ENCODE measurements at places on chromosomes 1 and 21.
A peak's percentile ranks its signal among the peaks of the same experiment; 100 is the strongest.

GRCh38 chr1:91791691-91792488, 94.1 kb downstream of the TGFBR3 start:
- no peak for DNase-seq

DNA sequence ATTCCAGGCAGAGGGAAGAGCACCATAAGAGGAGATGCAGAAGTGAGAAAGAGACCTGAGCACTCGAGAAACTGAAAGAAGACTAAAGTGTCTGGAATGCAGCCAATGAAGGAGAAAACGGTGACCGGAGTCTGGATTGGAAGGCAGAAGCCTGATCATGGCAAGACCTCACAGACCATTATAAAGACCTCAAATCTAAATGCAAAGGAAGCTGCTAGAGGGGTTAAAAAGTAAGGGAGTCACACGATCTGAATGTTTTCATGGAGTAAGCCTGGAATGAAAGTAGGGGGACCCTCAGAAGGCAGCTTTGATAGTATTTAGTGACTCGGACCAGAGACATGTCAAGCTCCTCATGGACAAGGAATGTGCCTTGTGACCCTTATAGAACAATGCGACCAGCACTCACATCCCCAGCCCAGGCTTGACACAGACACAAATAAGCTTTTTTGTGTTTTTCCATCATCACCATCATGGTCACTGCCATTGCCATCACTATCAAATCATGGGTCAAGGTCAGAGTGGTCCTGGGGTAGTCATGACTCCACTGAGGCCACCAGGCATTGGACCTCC, 183.6 kb downstream of the SEC16B start:
- no peak for DNase-seq

- no peak for DNase-seq
Measured at GRCh38 chr1:245411245-245412036, 256.7 kb downstream of the KIF26B start.

DNA sequence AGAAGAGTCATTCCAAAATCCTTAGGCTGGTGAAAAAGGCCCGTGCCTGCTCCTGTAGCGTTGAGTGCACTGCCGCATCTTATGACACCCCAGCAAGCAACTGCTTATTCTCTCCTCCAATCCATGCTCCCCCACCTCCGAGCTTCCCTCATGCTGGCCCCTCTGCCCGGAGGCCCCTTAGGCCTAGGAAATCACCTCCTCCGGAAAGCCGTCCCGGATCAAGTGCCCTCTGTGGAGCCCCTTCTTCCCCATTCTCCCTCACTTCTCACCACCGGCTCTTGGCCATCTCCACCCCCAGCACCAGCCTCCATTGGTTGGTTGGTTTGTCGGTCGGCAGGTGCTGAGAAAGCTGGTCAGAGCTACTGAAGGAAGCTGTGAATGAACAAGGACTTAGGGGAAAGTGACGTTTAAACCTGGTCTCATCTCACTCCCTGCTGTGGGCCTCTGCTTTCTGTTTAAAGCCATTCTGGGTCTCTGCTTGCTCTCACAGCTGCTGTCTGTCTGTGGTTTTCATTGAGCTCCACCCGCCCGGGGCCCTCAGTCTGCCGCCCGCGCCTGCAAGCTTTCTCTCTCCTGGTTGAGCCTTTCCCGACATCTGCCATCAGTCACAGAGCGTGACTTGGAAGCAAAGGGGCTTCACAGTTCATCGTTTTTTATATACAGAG, 122.2 kb downstream of the KCNN3 start:
- no peak for DNase-seq

DNA sequence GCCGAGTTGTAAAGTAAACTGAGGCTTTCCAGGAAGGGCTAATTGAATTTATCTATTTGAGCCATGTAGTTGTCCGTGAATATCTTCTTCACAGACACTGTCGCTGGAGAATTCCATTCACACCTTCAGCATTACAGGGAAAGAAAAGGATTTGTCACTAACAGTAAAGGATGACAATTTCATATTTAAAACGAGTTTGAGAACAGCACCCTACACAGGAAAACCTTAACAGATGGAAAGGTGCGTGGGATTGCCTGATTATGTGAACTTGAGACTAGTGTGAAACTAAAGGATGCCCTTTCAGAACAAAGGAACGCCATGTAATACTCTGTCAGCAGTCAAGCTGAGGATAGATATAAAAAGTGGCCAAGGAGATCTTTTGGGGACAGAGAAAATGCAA, 492.5 kb upstream of the ADGRL2 start:
- no peak for DNase-seq

DNA sequence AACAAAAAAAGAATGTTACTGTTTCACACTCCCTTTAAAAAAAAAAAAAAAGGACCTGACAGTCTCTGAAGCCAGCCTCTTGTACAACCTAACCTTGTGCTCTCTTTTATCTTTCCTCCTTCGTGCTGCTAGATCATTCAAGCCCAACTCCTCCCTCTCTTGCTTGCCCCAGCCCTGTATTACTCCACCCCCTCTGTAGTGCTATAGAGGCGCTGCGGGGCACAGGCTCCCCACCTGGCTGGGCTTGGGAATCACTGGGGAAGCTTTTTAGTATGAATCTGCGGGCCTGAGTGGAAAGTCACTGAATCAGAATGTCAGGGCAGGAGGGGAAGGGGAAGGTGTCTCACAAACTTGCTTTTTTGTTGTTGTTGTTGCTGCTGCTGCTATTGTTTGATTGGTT, 383.7 kb upstream of the CAMK1G start:
- no peak for DNase-seq

GRCh38 chr1:46300673-46301405, 2.6 kb downstream of the LRRC41 start:
- no peak for DNase-seq

DNA sequence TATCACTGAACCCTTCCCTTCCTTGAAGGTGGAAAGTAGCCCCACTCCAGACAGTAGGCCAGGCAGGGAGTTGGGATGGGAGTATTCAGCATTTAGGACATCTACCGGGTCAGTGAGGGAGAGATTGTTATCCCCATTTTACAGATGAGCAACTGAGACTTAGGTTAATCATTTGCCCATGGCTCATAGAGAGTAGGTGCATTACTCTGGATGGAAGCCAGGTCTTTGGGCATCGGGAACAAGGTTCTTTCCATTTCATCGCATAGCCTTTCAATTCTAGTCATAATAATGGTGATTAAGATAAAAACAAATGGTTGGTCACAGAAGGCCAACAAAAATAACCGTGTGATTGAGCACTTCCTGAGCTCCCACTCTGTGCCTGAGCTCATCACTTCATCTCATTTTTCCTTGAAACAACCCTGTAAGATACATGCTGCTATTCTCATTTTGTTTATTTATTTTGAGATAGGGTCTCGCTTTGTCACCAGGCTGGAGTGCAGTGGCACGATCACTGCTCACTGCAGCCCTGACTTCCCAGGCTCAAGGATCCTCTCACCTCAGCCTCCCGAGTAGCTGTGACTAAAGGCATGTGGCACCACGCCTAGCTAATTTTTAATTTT, 64.8 kb downstream of the NAV1 start:
- DNase-seq: no peak

DNA sequence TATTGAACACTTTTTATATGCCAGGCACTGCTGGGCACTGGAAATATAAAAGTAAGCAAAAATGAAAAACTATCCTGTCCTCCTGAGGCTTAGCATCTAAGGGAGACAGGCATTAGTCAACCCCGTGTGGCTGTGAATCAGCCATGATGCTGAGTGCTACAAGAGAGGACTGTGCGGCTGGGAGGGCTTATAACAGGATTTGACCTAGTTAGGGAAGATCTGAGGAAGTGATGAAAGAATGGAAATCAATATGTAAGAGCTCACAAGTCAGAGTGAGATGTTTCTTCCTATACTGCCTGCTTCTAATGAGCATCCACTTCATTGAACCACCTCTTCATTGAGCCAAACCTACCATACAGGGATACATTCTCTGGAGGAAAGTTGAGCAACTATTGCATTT, 15.1 kb downstream of the TRIM45 start:
- no peak for DNase-seq

DNA sequence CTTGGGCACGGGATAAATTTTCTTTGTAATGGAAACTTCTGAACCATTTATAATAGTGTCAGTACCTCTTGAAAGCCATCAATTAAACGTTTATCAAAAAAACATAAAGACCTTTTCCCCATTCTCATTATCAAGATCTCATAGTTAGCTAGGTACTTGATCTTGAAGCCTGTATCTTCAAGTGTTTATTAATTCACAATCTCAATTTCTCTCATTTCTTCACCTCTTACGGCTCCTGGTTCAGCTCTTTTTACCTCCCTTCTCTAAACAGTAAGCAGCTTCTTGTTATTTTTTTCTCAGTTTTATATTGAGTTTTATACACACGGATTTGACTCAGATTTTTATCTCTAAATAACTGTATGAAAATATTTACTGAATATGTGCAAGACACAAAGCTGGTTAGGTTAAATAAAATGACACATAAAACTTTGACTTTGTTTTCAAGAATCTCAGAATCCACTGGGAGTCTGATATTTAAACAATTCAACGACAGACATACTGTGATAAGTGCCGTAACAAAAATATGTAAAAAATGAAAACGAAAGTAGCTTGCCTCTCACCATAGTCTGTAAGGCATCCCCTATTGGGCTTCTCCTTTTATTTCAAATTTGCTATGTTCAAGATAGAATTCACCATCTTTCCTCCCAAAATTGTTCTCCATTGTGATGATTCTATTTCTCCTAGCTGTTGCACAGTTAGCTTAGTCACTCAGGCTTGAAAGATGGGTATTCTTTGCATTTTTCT, 411.6 kb upstream of the ZRANB2 start:
- DNase-seq: no peak

GRCh38 chr21:26846036-26846931, 1.1 kb upstream of the ADAMTS1 start:
- no peak for DNase-seq

DNA sequence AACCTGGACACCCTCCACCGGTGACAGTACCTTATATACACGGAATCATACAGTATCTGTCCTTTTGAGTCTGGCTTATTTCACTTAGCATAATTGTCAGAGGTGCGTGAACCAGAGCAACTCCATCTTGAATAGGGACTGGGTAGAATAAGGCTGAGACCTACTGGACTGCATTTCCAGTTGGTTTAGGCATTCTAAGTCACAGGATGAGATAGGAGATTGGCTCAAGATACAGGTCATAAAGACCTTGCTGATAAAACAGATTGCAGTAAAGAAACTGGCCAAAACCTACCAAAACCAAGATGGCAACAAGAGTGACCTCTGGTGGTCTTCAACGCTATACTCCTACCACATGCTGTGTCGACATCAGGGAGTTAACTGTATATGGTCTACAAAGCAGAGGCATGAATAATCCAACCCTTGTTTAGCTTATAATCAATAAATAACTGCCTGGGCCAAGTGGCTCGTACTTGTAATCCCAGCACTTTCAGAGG, 1.4 kb upstream of the FDPS start:
- DNase-seq: no peak

GRCh38 chr1:38060498-38060897, 13.9 kb upstream of the POU3F1 start:
- DNase-seq: no peak

- no peak for DNase-seq
Measured at GRCh38 chr1:154767315-154768240, 102.5 kb downstream of the KCNN3 start.

DNA sequence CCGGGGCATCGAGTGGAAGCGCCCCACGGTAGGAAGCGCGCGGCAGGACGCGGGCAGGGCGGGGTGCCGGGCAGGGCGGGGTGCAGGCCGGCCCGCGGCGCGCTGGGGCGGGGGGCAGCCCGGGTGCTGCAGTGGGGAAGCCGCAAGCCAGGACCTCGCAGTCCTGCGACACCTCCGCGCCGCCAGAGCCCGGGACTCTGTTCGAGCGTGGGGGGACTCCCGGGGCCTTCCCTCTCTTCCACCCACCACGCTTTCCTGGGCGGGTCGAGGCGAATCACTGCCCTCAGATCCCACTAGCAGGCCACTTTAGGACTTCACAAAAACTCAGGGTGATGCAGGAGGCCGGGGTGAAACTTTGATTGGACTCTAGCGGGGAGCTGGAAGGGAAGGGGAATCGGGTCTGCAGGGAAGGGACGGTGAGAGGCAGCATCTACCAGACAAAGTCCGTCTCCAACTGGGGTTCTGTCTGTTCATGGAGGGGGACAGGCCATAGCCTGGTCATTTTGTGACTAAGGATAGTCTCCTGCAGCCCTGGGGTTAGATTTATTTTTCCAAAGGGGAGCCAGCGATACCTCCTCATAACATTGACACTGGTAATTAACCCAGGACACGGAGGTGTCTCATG, 623 bp downstream of the CAPN2 start:
- no peak for DNase-seq

- DNase-seq: no peak
Measured at GRCh38 chr1:75797273-75797588, 549 bp downstream of the MSH4 start.

DNA sequence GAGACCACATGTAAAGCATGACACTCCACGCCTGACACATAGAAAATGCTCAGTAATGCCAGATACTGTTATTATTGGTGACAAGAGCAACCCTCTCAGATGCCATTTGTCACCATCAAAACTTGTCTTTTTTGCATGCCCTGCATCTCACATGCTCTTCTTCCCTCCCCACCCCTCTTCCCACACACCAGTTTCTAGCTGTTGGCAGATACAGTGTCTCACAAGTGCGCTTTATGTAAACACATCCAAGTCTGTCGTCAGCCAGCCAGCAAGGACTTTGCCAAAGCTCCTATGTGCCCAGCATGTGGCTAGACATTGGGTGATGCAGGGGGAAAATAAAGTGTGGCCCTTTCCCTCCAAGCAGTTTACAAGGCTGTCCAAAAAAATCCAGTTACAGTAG, 44.9 kb upstream of the EPHA8 start:
- DNase-seq: no peak

GRCh38 chr1:205441318-205441633, 14.6 kb downstream of the BLACAT1 start:
- no peak for DNase-seq

DNA sequence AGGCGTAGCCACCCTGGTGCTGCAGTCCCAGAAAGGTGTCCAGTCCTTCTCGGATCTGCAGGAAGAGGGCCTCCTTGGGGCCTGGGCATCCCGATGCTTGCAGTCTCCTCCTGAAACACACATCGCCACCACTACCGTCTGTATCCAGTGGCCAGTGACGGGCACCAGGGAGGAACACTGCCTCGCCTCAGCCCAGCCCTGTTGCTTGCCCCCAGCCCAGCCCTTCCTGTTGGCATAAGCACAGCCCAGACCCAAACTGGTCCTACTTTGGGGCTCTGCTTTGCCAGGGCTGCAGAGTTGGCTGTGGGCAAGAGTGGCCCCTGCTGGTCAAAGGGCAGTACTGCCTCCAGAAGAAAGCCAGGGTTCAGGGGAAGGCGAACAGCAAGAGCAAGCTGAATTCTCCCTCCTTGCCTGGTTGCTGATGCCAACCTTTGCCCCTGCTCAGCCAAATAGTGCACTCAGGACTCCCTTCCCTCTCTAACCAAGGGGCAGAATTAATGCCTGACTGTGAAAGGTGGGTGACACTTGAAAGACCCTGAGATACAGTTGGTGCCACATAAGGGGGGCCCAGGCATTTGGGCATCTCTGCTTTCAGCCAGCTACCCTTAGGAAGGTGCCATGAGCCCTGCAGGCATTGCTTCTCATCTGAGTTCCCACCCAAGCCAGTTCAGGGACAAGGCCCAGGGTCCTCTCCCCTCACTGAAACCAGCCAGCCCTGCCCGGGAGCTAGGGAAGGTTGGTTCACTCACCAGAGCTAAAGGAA, 11.1 kb upstream of the ARHGEF2 start:
- peak; percentile 60 for DNase-seq

GRCh38 chr1:170067253-170067819, 7.2 kb downstream of the KIFAP3 start:
- DNase-seq: no peak
